ENCODE measurements at places on chromosomes 7 and 10.

GRCh38 chr7:92010215-92010614 lies 69.6 kb downstream of the AKAP9 start:
- no peak for DNase-seq

DNA sequence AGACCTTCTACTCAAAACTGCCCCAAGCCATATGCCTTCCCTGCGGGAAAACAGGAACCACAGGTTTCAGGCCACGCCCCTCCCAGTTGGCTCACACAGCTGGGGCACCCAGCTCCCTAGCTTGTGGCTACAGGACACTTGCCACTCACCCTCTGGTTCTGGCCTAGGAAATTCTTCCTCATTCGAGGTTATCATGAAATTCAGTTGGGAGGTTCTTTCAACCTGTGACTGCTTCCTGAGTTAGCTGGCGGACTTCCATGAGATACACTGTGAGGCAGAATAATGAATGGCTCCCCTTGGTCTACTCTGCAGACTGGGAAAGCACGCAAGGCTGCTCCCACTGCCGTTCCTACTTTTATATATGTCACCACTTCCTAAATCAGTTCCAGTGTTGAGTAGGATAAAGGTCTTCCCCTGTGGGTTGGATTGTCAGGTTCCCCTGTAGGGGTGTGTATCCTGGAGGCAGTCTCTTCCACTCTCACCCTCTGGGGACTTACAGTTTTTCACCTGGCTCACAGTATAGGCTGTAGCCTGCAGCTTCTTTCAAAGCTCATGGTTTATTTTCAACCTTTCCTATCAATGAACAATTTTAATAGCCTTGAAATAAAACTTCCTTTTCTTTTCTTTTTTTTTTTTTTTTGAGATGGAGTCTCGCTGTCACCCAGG lies 37.0 kb downstream of the GPR22 start:
- DNase-seq = no peak

DNA sequence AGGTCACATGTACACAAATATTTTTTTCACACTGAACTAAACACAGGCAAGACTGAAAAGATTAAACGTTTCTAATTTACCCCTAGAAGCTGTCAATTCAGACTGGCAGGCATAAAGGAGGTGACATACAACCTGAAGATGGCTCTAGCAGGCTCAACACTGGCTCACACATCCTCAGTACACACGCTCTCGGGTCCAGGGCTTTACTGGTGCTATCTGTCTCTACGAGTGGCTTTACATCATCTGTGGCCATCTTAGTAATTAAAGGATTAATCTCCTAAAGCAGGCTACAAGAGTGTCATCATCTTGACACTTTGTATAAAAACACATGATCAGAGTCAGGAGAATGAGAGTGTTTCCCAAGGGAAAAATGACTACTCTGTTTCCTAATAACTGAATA lies 57.3 kb downstream of the COPG2 start:
- no peak for DNase-seq

DNA sequence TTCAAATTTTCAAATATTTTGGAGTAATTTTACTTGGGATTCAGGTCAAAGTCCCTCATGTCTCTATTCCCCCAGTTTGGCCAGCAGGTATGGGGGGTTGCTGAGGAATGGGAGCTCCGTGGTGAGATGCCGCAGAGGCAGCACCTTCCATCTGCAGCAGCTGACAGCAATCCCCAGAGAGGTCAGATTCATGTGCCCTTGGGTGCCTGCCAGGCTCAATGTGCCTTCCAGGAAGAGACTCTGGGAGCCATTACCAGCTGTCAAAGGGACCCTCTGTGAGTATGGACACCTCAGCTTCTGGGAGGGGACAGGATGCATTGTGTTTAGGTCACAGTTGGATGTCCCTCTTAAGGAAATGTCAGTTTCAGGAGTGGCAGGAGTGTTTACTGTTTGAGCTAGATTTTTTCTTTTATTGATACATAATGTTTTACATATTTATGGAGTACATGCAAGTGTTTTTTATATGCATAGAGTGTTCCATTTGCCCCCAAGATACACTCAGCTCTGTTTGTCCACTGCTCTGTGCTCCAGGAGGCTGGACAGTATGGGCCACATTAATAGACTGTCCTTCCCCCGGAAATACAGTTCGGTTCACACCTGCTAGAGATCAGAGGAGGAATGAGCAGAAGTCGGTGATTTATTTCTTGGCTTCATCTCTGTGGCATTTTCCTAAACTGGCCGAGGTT lies 75.3 kb upstream of the GRB10 start:
- DNase-seq = no peak

DNA sequence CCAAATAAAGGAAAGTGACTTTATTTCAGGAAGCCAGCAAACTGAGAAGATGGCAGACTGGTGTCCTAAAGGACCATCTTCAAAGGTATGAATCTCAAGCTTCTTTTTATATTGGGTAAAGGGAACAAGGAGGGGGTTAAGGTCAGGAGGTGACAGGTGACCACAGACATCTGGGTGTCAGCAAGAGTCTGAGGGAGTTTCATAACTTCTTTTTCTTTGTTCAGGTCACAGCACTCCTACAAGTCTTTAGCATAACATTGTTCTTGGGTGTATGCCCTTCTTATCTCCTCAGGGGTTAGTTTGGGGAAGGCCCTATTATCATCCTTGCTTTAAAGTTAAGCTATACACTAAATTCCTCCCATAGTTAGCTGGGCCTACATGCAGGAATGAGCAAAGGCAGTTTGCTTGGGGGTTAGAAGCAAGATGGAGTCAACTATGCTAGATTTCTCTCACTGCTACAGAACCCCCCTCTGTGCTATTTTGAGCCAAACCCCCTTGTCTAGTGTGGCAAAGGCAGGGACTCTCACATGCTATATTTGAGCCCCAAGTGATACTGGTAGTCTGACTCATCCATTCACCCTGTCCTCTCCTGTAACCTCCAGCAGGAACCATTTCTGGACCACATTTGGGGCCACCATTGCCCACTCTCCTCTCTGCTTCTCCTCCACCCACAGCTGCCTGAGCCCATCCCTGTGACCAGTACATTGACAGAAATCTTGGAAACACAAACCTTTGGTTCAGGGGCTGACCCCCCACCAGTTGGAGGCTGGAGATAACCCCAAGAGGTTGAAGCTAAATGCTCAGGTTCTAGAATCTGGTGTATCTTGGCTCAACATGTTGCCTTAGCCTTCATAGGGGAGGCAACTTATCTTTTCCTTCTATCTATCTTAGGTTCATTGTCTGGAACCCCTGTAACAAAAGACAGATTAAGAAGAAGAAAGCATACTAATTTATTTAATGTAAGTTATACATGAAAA lies 55.5 kb upstream of the LRGUK start:
- no peak for DNase-seq

DNA sequence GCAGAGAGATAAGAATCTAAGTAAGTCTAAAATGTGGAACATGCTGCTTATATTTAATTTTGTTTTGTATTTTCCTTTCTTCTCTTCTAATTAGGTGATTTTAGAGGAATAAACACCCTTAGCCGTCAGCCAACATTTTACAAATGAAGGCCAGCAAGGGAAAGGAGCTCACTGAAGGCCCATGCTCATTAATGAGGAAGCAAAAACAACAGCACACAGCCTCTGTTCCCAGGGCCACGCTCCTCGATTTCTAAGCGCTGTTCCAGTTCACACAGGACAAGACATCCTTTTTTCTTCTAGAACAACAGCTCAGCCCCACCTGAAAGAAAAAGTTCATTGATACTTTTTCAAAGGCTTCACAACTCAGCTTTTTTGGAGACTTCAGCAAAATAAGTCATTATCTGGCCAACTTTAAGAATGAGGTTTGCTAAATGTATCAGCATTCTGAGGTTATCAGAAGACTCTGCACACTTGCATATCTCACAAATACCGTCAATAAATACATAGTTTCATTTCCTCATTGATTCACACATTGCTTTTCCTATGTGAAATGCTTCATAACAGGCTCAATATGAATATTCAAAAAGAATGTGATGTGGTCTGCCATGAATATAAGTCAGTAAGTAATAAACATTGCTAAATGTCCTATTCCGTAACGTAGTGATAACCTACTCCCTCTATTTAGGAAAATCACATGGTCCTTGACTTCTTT lies 34.8 kb upstream of the SFMBT2 start:
- DNase-seq = no peak

DNA sequence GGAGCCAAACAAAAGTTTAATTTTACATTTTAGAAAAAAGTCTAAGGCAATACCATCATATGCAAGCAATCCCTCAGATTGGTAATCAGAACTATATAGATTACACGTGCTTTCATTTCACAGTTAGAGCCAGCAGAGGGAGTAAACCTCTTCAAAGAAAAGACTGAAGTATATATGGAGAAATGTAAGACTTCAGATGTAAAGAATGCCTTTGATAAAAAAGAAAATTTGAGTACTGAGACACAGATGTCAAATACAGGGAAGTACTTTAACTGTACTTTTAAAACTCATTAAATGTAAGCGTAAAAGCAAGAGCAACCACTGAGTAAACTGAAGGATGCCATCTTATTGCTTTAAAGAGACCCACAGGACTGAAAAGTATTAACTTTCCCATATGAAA lies 101.4 kb upstream of the FAM133B start:
- DNase-seq = no peak

DNA sequence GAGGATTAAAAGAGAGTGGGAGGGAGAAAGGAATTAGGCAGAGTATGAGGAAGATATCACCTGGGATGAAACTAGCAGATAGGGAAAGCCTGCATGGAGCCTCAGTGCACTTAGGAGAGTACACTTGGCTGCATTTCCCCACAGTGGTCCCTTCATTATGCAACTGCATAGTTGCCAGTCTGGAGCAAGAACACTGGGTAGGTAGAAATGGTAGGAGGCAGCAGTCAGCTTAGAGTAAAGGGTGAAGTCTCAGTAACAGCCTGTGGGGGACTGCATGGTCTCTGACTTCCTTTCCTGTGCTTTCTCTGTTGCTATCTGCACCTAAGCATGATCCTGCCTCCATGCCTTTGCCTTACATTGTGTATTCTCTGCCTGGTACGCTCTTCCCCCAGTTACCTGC lies 14.0 kb upstream of the PCGF5 start:
- DNase-seq = no peak

GRCh38 chr7:151243408-151244195 lies 4.9 kb downstream of the SMARCD3 start:
- DNase-seq = no peak

DNA sequence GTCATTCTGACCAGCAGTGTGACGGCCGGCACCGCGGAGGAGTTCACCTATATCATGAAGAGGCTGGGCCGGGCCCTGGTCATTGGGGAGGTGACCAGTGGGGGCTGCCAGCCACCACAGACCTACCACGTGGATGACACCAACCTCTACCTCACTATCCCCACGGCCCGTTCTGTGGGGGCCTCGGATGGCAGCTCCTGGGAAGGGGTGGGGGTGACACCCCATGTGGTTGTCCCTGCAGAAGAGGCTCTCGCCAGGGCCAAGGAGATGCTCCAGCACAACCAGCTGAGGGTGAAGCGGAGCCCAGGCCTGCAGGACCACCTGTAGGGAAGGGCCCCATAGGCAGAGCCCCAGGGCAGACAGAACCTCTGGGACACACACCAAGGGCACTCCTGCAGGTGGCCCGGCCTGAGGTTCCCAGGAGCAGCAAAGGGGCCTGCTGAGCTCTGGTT lies 9.0 kb downstream of the RBP3 start:
- no peak for DNase-seq

- no peak for DNase-seq
Observed at GRCh38 chr10:89373916-89374711, 3.7 kb upstream of the IFIT1B start.

DNA sequence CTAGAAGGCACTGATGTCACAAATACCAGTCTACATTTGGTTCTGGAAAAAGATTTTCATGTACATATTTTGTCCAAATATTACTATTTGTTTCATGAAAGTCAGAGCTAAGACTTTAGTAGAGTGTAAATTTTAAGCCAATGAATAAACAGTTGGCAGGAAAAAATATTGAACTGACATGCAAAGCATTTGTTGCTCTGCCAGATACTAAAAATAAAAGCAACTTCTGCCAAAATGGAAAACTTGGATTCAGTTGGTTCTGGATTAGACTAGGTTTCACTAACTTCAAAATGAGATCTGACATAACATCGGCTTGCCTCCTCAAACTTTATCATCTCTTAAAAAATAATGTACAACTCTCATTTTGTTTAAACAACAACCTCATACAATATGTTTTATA lies 34.9 kb downstream of the FAM204A start:
- DNase-seq = no peak

GRCh38 chr7:34844936-34845665 lies 187.1 kb downstream of the NPSR1 start:
- no peak for DNase-seq

DNA sequence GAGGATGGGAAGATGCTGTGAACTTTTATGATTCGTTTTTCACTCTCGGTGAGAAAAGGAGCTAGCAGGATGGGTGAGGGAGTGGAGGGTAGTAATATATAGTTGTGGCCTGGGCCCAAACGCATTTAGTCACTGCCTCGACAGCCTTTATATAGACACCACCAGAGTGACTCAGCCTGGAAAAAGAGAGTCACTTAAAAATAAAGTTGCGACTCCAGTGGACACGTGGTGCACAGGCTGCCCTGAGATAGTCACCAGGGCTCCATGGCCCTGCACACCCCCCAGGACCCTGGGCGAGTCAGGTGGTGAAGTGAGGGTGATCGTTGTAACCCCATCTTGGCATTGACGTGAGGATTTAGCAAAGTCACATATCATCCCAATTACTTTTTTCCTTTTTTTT lies 106.7 kb downstream of the CUX1 start:
- no peak for DNase-seq

GRCh38 chr7:17758008-17758407 lies 182.3 kb downstream of the SNX13 start:
- DNase-seq = no peak

DNA sequence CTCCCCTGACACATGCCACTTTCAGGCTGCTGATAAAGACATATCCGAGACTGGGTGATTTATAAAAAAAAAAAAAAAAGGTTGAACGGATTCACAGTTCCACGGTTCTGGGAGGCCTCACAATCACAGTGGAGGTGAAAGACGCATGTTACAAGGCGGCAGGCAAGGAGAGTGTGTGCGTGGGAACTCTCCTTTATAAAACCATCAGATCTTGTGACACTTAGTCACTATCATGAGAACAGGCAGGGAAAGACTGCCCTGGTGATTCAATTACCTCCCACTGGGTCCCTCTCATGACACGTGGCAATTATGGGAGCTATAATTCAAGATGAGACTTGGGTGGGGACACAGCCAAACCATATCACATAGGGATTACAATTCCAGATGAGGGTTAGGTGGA lies 181.5 kb downstream of the TCERG1L start:
- DNase-seq = no peak

- DNase-seq = no peak
Observed at GRCh38 chr10:86195521-86196157, 171.0 kb downstream of the GRID1 start.

DNA sequence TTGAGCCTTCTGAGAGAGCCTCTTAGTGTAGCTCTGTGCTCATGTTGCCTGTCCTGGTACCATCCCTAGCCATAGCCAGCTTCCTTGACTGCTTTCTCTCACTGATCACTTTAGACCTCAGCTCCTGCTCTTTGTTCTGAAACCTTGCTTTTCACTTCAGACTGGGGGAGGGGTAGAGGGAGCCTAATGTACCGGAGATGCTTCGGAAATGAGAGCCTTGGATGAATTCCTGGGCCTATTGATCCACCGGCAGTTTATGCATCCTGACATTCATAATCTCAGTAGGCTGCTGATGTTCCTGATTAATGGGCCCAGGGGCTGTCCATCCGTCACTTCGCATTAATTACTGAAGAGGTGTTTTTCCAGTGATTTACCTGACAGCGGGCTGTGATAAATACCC lies 38.8 kb downstream of the R3HCC1L start:
- DNase-seq = no peak

GRCh38 chr7:114405427-114405826 lies 9.2 kb upstream of the FOXP2 start:
- DNase-seq = no peak

- DNase-seq = peak; percentile 47
Observed at GRCh38 chr10:87504640-87505365, at the start of gene MINPP1. Gene MINPP1 (plus strand): TSS chr10:87504893. CDS start chr10:87504916, 23 bp downstream.
